ENCODE measurements at places on chromosomes 7 and 10.

- no peaks in the 10 kb centered on the region for H3K36me3 ChIP-seq
- no peak for DNase-seq
- peaks cover 2% of the 10 kb centered on the region for H3K4me1 ChIP-seq
- no peak overlapping the region for H3K27ac ChIP-seq
- H3K27me3 ChIP-seq: peaks cover 7% of the 10 kb centered on the region
- no peak overlapping the region for H3K4me3 ChIP-seq
Observed at GRCh38 chr10:96764425-96765060, 44.2 kb upstream of the PIK3AP1 start.

DNA sequence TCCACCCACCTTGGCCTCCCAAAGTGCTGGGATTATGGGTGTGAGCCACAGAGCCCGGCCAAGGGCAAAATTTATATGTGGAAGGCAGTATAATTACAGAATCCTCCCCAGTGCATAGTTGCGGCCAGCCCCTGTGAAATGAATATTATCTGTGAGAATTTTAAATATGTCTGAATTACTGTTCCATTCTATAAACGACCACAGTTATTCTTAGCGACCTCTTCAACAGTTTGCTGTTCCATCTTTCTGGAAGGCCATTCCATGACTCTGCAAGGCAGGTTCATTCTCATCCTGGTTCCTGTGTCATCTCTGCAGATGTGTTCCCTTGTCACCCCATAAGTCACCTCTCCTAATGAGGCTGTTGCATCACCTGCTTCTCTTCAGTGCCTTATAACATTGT lies 90.7 kb downstream of the CCDC3 start:
- H3K4me3 ChIP-seq: no peak overlapping the region
- H3K27me3 ChIP-seq: peaks cover 16% of the 10 kb centered on the region
- H3K27ac ChIP-seq: no peak overlapping the region
- no peaks in the 10 kb centered on the region for H3K4me1 ChIP-seq

- no peak for DNase-seq
- H3K36me3 ChIP-seq: no peaks in the 10 kb centered on the region
- H3K4me1 ChIP-seq: no peaks in the 10 kb centered on the region
- no peak overlapping the region for H3K27ac ChIP-seq
- no peak overlapping the region for H3K4me3 ChIP-seq
- no peaks in the 10 kb centered on the region for H3K27me3 ChIP-seq
Observed at GRCh38 chr7:66326501-66327215, 121.5 kb downstream of the TPST1 start.

- no peak overlapping the region for H3K4me3 ChIP-seq
- H3K4me1 ChIP-seq: no peaks in the 10 kb centered on the region
- H3K27me3 ChIP-seq: peaks cover 48% of the 10 kb centered on the region
- H3K36me3 ChIP-seq: no peaks in the 10 kb centered on the region
- H3K27ac ChIP-seq: no peak overlapping the region
Observed at GRCh38 chr7:157077021-157077420, 61.7 kb upstream of the UBE3C start.

DNA sequence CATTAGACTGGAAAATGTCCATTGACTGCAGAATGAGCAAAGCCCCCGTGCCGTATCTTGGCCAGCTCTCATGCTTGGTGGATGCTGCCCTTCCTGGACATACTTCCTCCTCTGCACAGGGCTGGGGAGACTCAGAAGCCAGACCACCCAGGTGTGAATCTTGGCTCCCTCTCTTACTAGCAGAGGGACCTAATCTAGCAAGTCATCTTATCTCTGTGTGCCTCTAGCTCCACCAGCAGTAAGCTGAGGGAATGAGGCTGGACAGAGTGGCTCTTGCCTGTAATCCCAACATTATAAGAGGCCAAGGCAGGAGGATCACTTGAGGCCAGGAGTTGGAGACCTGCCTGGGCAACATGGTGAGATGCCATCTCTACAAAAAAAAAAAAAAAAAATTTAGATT lies 173.8 kb upstream of the GHITM start:
- H3K4me1 ChIP-seq: no peaks in the 10 kb centered on the region
- H3K4me3 ChIP-seq: no peak overlapping the region
- H3K27ac ChIP-seq: no peak overlapping the region

Measured in activated CD8-positive, alpha-beta T cell treated with anti-CD3 and anti-CD28 coated beads, Interleukin-2, amount 10 ng/mL, durations not matched to agents 7 days and 5 days (primary cell).